CD4-positive, alpha-beta T cell treated with Interleukin-15 for 1 hour (primary cell): ENCODE measurements at places on chromosomes 7 and 10.
A peak's percentile ranks its signal among the peaks of the same experiment; 100 is the strongest.

DNA sequence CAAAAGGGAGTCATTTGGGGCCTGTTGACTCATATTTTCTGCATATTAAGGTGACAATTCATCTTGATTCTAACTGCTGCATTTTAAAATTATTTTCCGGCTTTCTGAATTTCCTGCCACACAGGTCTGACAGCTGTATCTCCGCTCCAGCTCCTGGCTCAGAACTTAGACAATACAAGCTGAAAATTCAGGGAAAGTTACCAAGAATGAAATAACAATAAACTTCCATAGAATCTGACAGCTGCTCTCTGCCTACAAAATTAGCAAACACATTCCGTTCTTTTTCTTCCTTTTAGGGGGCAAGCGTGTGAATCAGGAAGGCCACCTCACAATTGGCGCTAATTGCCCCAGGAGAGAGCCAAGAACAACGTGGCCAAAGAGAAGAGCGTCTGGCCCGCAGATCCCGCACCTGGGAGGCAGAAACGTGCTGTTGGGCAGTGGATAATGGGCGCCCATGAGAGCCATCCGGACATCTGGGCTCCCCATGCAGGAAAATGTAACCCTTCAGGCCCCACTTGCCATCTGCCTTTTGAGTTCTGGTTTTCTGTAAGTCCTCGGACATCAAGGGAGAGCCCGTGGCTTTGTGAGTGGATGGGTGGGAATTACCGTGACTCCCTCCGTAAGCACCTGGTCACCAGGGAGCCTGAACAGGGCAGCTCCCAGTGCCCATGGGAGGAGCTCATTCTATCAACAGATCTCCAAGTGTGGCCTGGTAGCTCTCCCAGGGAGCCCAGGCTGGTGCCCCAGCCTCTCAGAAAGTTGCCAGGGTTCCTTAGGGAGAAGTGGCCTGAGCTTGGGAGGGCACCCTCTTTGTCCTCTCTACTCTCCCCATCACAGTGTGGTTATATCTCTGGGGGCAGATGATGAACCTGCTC, 5.0 kb downstream of the CLRN3 start:
- no peak for DNase-seq

GRCh38 chr7:120990468-120991118, 2.1 kb downstream of the CPED1 start:
- no peak for DNase-seq

DNA sequence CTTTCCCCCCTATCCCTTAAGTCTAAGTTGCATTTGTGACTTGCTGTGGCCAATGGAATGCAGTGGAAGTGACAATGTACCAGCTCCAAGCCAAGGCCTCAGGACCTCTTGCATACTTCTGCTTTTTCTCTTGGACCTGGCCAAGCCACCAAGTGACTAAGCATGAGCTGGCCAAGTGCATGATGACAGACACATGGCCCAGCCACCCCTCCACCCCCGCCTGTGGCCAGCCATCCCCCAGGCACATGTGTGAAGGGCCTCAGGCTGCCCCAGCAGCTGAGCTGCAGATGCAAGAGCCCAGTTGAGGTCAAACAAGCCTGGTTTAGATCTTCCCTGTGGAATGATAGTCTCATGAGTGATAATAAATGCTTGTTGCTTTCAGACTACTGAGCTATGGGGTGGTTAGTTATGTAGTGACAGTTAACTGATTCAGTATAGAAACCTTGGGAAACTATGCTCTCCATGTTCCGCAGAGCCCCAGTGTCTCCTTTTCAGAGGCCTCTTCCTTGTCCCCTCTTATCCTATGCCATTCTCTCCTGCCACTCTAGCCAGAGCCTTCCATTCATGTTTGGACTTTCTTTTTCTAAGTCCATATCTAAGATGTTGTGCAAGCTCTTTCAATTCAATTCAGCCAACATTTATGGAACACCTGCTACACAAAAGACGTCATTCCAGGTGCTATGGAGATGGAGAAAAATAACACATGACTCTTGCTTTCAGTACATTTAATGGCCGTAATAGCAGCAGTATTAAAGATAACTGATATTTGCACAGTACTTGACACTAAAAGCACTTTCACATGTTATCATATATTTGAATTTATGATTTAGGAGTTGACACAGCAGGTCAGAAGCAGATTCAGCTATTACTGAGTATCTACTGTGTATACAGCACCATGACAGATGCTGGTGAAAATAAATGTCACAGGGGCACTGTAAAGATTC, 55.5 kb upstream of the LOXL4 start:
- peak; percentile 79 for DNase-seq

DNA sequence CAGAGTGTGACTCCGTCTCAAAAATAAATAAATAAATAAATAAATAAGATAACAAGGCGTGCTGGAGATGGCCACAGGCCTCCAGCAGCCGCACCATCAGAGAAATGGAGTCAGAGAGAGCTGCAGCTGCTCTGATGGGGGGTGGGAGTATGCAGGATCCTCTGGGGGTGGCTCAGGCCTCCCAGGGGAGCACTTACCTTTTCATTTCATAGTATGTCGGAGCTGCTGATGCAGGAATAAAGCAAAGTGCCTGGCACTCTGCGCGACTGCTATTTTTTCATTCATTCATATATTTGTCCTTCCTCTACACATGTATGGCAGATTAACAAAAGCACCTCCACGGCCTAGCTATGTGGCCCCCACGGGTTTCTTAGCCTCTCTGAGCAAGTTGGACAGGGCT, 175.9 kb downstream of the CUX1 start:
- no peak for DNase-seq

DNA sequence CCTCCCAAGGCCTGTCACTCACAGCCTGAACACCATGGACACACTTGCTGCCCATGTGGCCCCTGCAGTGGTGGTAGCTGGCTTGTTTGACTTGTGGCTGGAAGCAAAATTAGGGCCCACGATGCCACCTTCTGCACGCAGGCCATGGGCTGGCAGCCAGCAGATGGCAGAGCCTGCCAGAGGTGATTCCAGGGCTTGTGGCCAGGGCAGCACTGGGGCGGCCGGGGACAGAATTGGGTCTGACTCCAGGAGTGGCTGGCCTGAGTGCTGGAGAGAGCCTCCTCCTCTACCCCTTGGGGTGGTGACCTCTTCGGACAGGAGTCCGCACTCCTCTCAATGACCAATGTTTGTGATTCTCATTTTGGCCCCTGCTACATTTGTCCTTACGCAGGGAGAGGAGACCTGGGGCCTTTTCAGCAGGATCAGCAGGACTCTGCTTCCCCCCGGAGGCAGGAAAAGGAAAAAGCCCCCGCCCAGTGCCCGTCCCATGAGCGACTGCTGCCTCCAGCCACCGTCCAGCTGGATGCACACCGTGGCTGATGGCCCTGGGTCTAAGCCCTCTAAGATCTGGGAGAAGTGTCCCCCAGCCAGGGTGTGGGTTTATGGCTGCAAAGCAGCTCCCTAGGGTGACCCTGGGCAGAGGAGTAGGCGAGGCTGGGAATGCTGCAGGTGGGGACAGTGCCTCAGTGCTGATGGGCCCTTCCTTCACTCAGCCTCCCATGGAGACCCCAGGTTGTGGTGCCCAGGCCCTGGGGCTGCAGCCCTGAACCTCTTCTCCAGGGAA, 26.5 kb downstream of the DNAJB12 start:
- no peak for DNase-seq

GRCh38 chr7:24974026-24974832, 5.7 kb downstream of the OSBPL3 start:
- DNase-seq = no peak

- DNase-seq = no peak
Measured at GRCh38 chr10:126208726-126209302, 179.5 kb downstream of the ADAM12 start.

- DNase-seq = no peak
Measured at GRCh38 chr7:106795084-106795876, 69.8 kb upstream of the PIK3CG start.

- no peak for DNase-seq
Measured at GRCh38 chr10:131944976-131945695, 36.6 kb downstream of the BNIP3 start.

GRCh38 chr10:32161586-32161985, 105.4 kb upstream of the KIF5B start:
- DNase-seq = no peak

DNA sequence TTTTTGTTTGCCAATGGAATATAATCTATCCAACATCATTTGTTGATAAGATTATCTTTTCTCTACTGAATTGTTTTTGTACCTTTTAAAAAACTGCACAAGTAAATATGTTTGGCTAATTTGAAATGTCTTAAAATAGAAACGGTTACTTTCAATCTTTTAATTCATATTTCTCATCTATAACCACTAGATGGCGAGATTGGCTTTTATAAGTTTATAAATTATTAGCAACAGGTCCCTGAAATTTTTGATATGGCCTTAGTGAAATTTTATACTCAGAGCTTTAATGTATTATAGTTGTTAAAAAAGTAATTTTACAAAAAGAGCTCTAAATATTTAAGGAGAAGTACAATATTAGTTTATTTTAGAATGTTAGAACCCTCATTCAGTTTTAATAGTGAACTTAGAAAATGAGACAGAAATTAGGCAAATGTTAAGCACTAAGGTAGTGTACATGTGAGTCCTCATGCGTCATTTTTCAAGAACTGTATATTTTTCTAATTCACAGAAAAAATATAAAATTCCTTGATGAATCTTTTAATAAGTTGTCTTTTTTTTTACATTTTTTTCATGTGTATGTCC, 592.5 kb downstream of the ARL4A start:
- DNase-seq = no peak

DNA sequence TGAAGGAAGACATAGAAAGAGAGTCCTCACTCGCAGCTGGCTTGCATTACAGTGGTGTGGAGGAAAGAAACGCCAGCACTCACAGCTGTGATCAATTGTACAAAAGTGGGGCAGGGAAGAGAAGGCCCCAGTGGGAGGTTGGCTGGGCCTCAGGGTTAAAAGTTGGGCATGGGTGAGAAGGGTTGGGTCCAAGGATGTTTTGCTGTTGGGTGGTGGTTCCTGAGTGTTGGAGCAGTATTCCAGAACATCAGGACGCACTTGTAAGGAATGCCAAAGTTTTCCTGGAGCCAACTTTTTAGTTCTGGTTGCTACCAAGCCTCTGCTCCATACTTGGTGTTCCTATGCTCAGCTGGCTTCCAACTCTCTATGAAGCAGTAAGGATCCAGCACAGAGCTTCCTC, 55.4 kb upstream of the MKRN1 start:
- no peak for DNase-seq

GRCh38 chr10:30691639-30692015, 62.1 kb upstream of the LYZL2 start:
- DNase-seq = no peak

GRCh38 chr10:30818854-30819253, 189.3 kb upstream of the LYZL2 start:
- DNase-seq = no peak

GRCh38 chr7:25028370-25029021, 48.5 kb upstream of the OSBPL3 start:
- no peak for DNase-seq

- no peak for DNase-seq
Measured at GRCh38 chr10:50322077-50322476, 70.8 kb upstream of the ASAH2 start.

DNA sequence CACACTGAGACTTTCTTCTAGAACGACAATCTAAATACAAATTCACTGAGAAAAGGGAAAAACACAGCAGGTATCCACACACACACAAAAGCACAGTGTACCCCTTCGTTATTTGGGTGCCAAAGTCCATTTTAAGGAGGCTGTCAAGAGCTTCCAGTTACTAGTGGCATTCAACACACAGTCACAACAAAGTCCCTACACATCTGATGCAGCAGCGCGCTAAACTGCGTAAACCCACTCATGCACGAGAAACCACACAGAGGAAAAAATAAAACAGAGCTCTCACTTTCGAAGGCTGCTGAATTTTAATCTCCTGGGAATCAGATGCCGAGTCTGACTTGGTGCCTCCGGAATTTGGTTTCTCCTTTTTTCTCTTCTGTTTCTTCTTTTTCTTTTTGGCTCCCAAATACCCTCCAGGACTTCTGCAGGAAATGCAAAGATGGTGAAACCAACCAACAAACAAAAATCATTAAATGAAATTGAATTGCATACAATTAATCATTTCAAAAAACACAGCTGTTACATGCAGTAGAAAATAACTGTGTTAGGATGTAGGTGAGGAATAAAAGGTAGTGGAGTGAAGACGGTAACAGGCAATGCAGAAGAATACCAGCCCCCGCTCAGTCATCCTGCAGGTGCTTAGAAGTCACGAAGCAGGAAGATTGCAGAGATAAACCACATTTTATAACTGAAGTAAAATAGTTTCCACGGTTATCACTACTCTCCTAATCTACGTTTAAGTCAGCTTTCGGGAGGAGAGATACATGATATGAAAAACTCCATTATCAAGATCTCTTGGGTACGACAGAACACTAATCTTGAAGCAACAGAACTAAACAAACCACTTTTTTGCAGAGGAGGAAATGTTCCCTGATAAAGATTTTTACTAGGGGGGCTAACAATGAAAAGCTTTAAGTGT, 27.1 kb downstream of the NMT2 start:
- DNase-seq = peak; percentile 68

DNA sequence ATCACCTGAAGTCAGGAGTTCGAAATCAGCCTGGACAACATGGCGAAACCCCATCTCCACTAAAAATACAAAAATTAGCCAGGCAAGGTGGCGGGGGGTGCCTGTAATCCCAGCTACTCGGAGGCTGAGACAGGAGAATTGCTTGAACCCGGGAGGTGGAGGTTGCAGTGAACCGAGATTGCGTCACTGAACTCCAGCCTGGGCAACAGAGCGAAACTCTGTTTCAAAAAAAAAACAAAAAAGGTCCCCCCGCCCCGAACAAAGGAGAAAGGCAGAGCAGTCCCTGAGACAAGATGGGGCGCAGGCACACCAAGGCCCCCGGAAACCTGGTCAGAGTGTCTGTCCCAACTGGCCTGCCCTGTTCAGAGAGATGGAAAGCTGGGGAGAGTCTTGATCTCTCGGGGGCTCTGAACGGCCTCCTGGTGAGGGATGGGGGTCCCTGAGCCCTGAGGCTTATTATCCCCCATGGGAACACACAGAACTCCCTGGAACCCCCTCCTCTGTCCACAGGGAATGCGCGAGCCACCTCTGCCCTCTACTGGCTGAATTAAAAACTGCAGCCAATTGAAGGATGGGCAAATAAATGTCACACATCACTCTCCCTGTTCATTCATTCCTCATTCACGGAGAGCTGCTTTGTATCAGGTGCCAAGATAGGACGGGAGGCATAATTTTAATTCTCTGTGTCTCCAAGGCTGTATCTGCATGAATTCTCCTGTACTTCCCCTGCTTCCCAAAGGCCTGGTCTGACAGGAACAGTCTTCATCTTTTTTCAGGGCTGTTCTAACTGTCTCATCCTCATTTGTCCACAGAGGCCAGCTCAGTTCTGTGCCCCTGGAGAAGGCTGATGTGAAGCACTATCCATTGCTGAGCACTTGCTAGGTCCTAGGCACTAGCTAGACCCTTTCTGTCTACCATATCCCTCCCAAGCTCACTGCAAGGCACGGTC, 28.9 kb downstream of the MAT1A start:
- DNase-seq = no peak

DNA sequence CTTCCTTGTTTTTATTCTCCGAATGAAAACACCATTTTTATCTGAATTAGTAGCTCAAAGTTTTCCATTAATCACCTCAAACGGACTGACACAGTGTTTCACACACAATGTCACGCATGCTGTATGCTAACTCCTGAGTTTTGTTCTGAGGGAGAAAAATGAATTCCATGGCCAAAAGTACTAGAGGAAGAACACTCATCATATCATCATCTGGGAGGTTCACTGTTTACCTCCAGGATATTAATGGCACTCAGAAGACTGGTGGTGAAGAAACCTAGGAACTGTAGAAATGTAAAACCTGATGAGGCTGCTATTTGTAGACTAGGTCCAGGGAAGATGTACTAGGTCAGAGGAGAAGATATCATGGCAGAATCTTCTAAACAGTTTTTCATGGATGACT, 395.6 kb upstream of the ETV1 start:
- no peak for DNase-seq
